CD4-positive, alpha-beta T cell (primary cell): ENCODE measurements at places on chromosomes 6 and 20. TPM values are rescaled to one million over a fixed set of nuclear protein-coding genes. Genes with fewer than 3 reads are reported as not detected.

DNA sequence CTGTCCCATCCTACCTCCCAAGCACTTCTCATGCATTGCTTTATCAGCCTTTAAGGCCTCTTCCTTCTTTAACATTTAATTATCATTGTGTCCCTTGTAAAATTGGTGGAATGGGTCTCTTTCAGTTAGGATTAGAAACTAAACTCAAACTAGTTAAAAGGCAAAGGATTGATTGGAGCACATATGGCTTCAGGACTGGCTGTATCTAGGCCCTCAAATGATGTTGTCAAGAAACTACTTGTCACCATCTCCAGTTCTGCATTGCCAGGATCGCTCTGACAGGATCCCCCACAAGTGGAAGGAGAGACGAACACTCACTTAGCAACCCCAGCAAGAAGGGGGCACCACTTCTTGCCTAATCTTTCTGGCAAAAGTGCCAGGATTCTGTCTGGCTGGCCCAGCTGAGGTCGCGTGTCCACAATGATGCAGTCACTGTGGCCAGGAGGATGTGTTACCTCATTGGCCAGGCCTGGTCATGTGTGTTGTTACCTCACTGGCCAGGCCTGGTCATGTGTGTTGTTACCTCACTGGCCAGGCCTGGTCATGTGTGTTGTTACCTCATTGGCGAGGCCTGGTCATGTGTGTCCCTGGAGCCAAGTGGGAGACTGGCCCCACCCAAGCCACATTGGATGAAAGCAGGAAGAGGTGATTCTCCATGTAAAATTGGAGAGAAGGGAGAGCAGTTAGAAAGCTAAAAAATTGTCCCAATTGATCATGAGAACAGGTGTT is 5.0 kb downstream of the BANF2 start:
- H3K36me3 ChIP-seq = no peaks in the 10 kb centered on the region
- H3K4me1 ChIP-seq = no peaks in the 10 kb centered on the region
- no peak overlapping the region for H3K4me3 ChIP-seq
- no peak overlapping the region for H3K27ac ChIP-seq
- no peak for DNase-seq
- H3K27me3 ChIP-seq = no peaks in the 10 kb centered on the region

GRCh38 chr6:110731898-110732297 is 83.4 kb downstream of the CDK19 start:
- H3K27me3 ChIP-seq = no peaks in the 10 kb centered on the region
- no peak for DNase-seq
- H3K36me3 ChIP-seq = no peaks in the 10 kb centered on the region

DNA sequence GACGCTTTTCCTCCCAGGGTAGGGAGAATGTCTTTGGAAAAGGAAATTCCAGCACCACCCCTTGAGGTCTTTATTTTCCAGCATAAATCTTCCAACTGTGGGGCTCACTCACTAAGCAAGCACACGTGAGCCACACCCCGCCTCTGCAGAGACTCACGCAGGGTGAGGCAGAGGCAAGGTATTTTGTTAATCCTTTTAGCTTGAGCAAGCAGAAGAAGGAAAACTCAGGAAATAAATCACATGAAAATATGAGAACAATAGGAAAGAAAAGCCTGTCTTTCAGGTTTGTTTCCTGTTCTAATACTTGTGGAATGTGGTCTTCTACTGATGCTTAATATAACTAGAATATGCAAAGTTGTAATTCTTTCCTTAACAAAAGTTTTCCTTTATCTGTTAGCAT is 4.1 kb upstream of the PHACTR2 start:
- H3K4me3 ChIP-seq = no peak overlapping the region
- H3K4me1 ChIP-seq = peaks cover 4% of the 10 kb centered on the region
- H3K27me3 ChIP-seq = no peaks in the 10 kb centered on the region
- no peak overlapping the region for H3K27ac ChIP-seq
- DNase-seq = no peak

DNA sequence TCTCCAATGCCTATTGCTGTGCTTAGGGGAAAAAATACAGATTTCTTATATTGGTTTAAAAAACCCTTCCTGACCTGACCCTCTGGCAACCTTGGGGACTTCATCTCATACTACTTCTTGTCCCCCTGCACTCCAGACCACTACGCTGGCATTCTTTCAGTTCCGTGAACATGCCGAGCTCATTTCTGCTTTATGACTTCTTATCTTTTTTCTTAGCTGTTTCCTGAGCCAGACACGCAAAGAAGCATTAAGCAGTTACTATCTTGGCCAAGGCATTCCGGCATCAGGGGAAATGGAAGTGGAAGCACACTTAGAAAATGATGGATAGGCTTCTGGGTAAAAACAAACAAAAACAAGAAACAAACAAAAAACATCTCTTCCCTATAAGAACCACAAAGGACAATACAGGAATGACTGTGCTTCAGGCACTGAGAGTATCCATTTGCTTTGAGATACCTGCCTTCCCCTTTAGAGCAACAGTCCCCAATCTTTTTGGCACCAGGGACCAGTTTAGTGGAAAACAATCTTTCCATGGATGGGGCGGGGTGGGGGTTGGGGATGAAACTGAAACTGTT is 4.4 kb upstream of the CCDC28A start:
- H3K4me3 ChIP-seq = no peak overlapping the region
- H3K27me3 ChIP-seq = no peaks in the 10 kb centered on the region
- H3K27ac ChIP-seq = no peak overlapping the region
- no peak for DNase-seq
- peaks cover 6% of the 10 kb centered on the region for H3K4me1 ChIP-seq
- no peaks in the 10 kb centered on the region for H3K36me3 ChIP-seq

Gene MSH5
- total RNA-seq = 13.7 TPM

Gene SLC35D3
- total RNA-seq = not detected

DNA sequence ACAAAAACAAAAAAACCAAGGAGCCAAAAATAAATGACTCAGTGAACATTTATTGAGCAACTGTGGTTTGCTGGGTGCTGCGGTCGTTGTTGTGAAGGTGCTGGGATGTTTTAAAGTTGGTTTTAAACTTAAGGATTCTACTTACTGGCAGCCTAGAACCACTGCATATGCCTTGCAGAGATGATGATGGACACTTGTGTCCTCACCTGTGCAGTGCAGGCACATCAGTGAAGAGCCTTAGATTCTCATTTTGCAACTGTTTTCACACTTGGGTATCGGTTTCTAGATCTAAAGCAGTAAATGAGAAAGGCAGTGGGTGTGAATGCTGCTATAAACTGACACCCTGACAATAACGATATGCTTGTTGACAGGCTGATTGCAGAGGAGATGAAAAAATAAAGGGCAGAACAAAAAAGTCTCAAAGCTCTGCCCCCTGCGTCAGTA is 68.8 kb downstream of the UTRN start:
- peak; percentile 79 for DNase-seq
- H3K27ac ChIP-seq = peak overlapping the region; percentile 70
- peaks cover 5% of the 10 kb centered on the region for H3K36me3 ChIP-seq
- H3K4me1 ChIP-seq = peaks cover 59% of the 10 kb centered on the region
- H3K4me3 ChIP-seq = peak overlapping the region; percentile 22

Gene DEFB125
- total RNA-seq = not detected

Gene OPN5
- total RNA-seq = not detected

DNA sequence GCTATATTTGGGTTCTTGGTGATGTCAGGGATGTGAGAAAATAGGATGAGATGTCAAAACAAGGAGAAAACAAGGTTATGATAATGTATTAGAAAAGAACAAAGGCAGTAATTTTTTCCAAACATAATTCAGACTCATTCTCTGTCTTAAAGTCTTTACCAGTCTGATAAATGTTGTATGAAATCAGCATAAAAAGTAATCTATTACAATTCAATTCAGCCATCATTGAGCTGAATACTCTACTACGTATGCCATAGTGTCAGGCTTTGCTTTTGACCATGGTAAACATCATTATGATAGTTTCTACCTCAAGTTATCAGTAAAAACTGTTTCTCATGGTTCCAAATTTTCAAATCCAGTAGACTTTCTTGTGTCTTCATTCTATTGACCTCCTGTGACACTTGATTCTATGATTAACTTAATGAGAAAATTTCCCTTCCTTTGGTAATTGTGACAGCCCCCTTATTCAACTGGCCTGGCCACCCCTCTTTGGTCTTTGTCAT is 75.0 kb downstream of the EPHA7 start:
- H3K27ac ChIP-seq = no peak overlapping the region
- no peak overlapping the region for H3K4me3 ChIP-seq
- no peaks in the 10 kb centered on the region for H3K4me1 ChIP-seq
- no peak for DNase-seq

- H3K27ac ChIP-seq = no peak overlapping the region
- H3K27me3 ChIP-seq = no peaks in the 10 kb centered on the region
- no peaks in the 10 kb centered on the region for H3K4me1 ChIP-seq
Measured at GRCh38 chr6:144896289-144896688, 611.2 kb downstream of the UTRN start.

- H3K27ac ChIP-seq = no peak overlapping the region
- DNase-seq = no peak
- H3K4me3 ChIP-seq = no peak overlapping the region
- H3K36me3 ChIP-seq = no peaks in the 10 kb centered on the region
Measured at GRCh38 chr20:64228751-64229506, 26.6 kb upstream of the PCMTD2 start.
